ENCODE measurements at places on chromosomes 4 and X. TPM values are rescaled to one million over a fixed set of nuclear protein-coding genes. Genes with fewer than 3 reads are reported as not detected.

GRCh38 chr4:89056953-89057398, at the start of gene FAM13A:
Gene FAM13A, minus strand, starts transcription at chr4:89057185. Its CDS starts 221 bp downstream, at chr4:89056964.
- H3K36me3 ChIP-seq = no peaks in the 10 kb centered on the region
- H3K4me3 ChIP-seq = peak within 1 kb of the TSS; percentile 4
- H3K27ac ChIP-seq = peak within 1 kb of the TSS; percentile 41
- no peaks in the 10 kb centered on the region for H3K4me1 ChIP-seq
- peak; percentile 81 for DNase-seq

Gene PNPLA4
- total RNA-seq = 29.5 TPM

- no peak overlapping the region for H3K4me3 ChIP-seq
- H3K27me3 ChIP-seq = no peaks in the 10 kb centered on the region
- H3K36me3 ChIP-seq = no peaks in the 10 kb centered on the region
- no peak for DNase-seq
- H3K27ac ChIP-seq = no peak overlapping the region
- no peaks in the 10 kb centered on the region for H3K4me1 ChIP-seq
These were observed 187.8 kb upstream of the NHS start for GRCh38 chrX:17187136-17187756.

- peak overlapping the region; percentile 86 for H3K4me3 ChIP-seq
- peak overlapping the region; percentile 77 for H3K27ac ChIP-seq
- no peak for DNase-seq
- H3K36me3 ChIP-seq = no peaks in the 10 kb centered on the region
These were observed 775 bp downstream of the GRPEL1 start for GRCh38 chr4:7067126-7067451.

DNA sequence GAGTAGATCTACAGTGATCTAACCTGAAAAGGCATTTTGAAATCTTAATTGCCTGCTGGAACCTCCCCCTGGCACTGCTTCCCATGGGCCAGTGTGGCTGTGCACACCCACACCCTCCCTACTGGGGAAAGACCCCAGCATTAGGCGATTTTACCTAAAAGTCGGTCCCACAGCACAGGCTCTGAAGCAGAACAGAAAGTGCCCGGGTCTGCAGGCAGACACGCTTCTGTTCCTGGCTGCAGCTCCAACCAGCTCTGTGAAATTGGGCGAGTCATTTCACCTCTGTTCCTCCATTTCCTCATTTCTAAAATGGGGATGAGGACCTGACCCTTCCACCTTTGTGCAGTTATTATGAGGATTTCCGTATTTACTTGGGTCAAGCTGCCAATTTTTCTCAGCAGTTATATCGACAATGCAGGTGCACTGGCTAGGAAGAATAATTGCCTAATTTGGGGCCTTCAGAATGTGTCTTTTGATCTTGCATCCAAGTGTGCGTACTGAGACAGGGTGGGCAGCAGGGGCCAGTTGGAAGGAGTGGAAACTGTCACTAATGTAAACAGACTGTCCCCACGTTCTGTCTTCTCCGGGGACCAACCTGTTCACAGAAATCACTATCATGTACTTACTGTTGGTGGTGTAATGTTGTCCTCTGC, 7.1 kb downstream of the KLF3 start:
- peaks cover 32% of the 10 kb centered on the region for H3K4me1 ChIP-seq
- H3K36me3 ChIP-seq = no peaks in the 10 kb centered on the region
- DNase-seq = peak; percentile 44
- peak overlapping the region; percentile 98 for H3K27ac ChIP-seq
- no peaks in the 10 kb centered on the region for H3K27me3 ChIP-seq

Gene MAP3K15
- 0.25 TPM for total RNA-seq

Gene AKAP14
- total RNA-seq = not detected

GRCh38 chr4:138707746-138708677, 307.6 kb upstream of the NOCT start:
- H3K4me1 ChIP-seq = no peaks in the 10 kb centered on the region
- H3K27ac ChIP-seq = no peak overlapping the region
- H3K36me3 ChIP-seq = no peaks in the 10 kb centered on the region
- no peaks in the 10 kb centered on the region for H3K27me3 ChIP-seq
- no peak overlapping the region for H3K4me3 ChIP-seq

Gene PJA1
- 9.3 TPM for total RNA-seq

GRCh38 chr4:39319676-39320075, 46.5 kb downstream of the RFC1 start:
- H3K4me1 ChIP-seq = no peaks in the 10 kb centered on the region
- no peaks in the 10 kb centered on the region for H3K27me3 ChIP-seq
- no peak overlapping the region for H3K27ac ChIP-seq

Gene VCX
- not detected for total RNA-seq

- H3K4me3 ChIP-seq = no peak overlapping the region
- DNase-seq = no peak
- H3K27me3 ChIP-seq = no peaks in the 10 kb centered on the region
- H3K36me3 ChIP-seq = no peaks in the 10 kb centered on the region
- H3K27ac ChIP-seq = no peak overlapping the region
- no peaks in the 10 kb centered on the region for H3K4me1 ChIP-seq
These were observed 731.9 kb upstream of the PCDH10 start for GRCh38 chr4:132417220-132417619.

GRCh38 chrX:43557792-43558191, 98.3 kb upstream of the MAOA start:
- no peak overlapping the region for H3K4me3 ChIP-seq
- H3K27ac ChIP-seq = no peak overlapping the region
- peak; percentile 75 for DNase-seq
- no peaks in the 10 kb centered on the region for H3K36me3 ChIP-seq
- H3K4me1 ChIP-seq = no peaks in the 10 kb centered on the region
- no peaks in the 10 kb centered on the region for H3K27me3 ChIP-seq

DNA sequence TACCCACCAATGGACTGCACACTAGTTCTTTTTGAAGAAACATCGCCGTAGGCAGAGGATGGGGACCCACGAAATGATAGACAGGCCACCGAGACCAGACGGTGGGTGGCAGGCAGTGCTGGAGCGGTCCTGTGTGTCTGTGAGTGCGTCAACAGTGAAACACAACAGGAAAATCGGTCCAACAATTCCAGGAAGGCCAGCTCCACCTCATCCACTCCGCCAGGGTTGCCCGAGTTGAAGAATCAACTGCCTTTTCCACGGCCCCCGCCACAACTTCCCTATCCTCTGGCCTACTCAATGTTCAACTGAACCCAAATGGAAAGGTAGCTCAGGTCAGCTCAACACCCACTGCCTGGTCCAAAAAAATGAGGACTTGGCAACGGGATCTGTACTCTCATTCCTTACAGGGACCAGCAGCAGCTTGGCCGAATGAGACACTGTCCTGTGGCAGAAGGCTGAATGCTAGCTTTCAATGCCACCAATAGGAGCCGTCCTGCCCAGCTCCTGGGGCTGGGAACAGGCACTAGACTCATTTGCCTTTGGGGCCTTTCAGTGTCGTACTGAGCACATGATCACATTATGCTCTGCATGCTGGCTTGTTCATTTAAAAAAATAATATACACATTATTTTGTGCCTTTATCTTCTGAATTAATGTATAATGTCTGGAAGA, 43.5 kb downstream of the MID1 start:
- no peak for DNase-seq
- no peak overlapping the region for H3K27ac ChIP-seq
- H3K4me3 ChIP-seq = no peak overlapping the region
- H3K27me3 ChIP-seq = no peaks in the 10 kb centered on the region
- no peaks in the 10 kb centered on the region for H3K4me1 ChIP-seq
- H3K36me3 ChIP-seq = no peaks in the 10 kb centered on the region

GRCh38 chr4:88814043-88814617, 116.5 kb upstream of the NAP1L5 start:
- DNase-seq = no peak
- H3K4me1 ChIP-seq = no peaks in the 10 kb centered on the region
- H3K4me3 ChIP-seq = no peak overlapping the region
- no peaks in the 10 kb centered on the region for H3K36me3 ChIP-seq
- H3K27ac ChIP-seq = no peak overlapping the region

Gene CCSER1
- total RNA-seq = 13.4 TPM

DNA sequence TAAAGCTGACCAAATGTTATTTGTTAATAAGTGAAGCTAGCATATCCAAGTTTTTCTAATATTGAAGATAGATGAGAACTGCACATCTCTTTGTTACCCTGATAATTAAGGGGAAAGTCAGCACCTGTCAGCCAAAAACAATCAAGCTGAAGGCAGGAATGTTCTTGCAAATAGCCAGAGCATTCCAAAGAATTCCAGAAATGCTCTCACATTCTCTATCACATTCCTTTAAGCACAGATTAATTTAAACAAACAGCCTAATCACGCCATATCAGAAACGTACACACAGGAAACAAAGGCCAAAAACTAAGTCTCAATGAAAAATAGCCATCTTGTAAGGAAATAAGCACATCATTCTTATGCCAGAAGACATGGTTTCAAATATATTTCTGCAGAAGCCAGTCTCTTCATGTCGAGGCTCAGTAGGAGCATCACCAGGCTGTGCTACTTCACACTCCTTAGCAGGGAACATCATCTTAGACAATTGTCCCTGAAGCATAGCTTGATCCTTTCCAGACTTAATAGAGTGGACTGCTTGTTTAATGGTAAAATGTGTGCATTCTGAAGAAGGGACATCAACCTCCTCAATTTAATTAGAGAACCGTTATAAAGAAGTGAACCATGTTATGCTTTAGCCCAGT, 252.9 kb upstream of the TTC29 start:
- no peaks in the 10 kb centered on the region for H3K4me1 ChIP-seq
- H3K27me3 ChIP-seq = no peaks in the 10 kb centered on the region
- H3K36me3 ChIP-seq = no peaks in the 10 kb centered on the region
- no peak for DNase-seq
- H3K27ac ChIP-seq = no peak overlapping the region
- H3K4me3 ChIP-seq = no peak overlapping the region

DNA sequence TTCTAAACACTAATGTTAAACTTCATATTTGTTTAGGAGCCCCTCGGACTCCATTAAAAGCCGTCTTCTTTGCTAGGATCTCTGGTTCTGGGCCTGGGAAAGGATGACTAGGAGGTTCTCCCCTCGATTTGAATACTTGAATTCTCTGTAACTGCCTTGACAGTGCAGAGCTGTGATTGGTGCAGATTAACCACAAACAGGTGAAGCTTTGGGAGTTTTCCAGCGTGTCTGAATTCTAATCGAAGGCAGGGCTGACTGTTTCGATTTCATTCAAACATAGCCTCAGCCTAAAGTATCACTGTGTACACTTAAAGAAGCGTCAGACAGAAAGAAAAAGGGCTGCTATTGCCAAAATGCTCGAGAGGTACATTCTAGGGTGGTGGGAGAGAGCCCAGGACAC, 29.0 kb downstream of the TFDP3 start:
- no peak for DNase-seq
- H3K4me3 ChIP-seq = no peak overlapping the region
- H3K4me1 ChIP-seq = no peaks in the 10 kb centered on the region
- H3K27me3 ChIP-seq = no peaks in the 10 kb centered on the region
- H3K36me3 ChIP-seq = no peaks in the 10 kb centered on the region

DNA sequence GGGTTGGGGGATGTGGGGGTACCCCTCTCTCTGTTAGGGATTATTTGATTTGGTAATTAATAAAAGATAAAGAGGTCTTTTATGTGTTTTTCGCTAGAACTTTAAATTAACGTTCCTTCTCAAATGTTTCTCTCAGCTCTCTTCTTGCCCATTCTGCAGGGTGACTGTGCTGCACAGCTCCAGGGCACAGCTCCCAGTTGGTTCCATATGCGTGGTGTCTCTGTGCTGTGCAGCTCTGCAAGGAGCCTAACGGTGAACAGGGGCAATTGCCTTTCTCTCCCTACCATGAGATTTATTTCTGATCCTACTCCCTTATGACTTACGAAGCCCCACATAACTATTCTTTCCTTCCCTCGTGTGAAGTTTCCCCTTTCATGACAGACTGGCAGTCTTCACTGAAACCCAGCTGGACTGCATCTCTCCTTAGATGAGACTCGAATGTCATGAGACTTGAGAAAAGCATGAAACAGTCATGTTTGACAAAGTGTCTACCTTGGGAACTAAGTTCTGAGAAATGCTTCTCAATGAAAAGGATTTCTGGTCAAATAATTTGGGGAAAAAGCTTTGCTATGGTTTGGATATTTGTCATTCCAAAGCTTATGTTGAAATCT, 50.2 kb upstream of the SPRY1 start:
- no peak for DNase-seq
- H3K4me3 ChIP-seq = no peak overlapping the region
- no peak overlapping the region for H3K27ac ChIP-seq

DNA sequence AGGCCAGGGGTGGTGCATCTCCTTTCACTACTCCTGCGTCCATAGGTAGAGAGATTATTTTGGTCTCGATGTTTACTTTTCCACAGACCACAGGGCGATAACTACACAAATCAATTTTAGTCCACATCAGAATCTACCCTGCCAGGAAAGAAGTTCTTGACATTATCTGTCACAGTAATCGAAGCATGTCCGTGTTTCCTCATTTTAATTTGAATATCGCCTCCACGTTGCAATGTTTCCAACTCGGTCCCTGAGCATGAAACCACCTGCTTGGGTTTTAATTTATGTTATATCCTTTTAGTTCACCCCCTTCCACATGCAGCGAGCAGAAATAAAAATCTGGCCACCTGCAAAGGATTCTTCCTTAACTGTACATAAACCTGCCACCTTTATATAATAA, 100.1 kb upstream of the ATXN3L start:
- no peak overlapping the region for H3K27ac ChIP-seq
- no peaks in the 10 kb centered on the region for H3K27me3 ChIP-seq
- H3K4me3 ChIP-seq = no peak overlapping the region
- H3K4me1 ChIP-seq = no peaks in the 10 kb centered on the region
- no peak for DNase-seq
- H3K36me3 ChIP-seq = no peaks in the 10 kb centered on the region

Gene ADAM29
- total RNA-seq = not detected

GRCh38 chr4:113144091-113144490, 94.6 kb downstream of the ANK2 start:
- H3K4me1 ChIP-seq = no peaks in the 10 kb centered on the region
- no peaks in the 10 kb centered on the region for H3K27me3 ChIP-seq
- no peak overlapping the region for H3K27ac ChIP-seq
- no peak for DNase-seq
- H3K36me3 ChIP-seq = no peaks in the 10 kb centered on the region
- no peak overlapping the region for H3K4me3 ChIP-seq

DNA sequence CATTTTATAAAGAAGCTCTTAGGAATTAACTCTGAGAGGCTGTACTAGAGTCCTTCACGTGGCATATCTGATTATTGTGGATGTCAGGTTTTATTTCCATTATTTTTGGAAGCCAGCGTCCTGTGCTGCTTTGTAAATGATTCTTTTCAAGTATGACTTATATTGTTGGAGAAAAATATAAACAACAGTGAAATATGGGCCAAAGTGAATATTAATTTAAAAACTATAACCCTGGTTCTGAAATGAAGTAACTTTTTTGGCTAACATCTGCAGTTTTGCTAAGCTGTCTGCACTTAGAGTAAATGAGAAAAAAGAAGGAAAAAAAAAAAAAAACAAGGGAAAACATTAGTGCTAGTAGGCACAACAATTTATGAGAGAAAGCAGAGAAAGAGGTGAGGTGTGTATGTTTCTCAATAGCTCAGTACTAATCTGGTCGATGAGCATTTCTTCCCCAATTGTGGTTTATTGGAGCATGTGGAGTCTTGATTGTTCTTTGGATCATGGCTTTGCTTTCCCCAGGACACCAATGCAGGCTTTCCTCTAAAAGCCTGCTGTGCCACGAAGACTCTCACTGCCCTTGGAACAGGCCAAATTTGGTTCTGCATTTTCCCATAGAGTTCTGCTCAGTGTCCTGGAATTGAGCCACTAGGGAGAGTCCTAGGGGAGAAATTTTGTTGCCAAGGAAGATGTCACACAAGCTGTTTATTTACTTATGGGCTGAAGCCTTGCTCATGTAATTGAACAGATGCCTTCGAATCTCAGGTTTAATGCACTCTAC, 273.3 kb downstream of the DKK2 start:
- DNase-seq = no peak
- no peak overlapping the region for H3K27ac ChIP-seq
- H3K27me3 ChIP-seq = no peaks in the 10 kb centered on the region
- H3K4me3 ChIP-seq = no peak overlapping the region
- H3K36me3 ChIP-seq = no peaks in the 10 kb centered on the region
